Non-pigmented ciliary epithelial cell (primary cell): ENCODE measurements at places on chromosomes 11 and 22.

DNA sequence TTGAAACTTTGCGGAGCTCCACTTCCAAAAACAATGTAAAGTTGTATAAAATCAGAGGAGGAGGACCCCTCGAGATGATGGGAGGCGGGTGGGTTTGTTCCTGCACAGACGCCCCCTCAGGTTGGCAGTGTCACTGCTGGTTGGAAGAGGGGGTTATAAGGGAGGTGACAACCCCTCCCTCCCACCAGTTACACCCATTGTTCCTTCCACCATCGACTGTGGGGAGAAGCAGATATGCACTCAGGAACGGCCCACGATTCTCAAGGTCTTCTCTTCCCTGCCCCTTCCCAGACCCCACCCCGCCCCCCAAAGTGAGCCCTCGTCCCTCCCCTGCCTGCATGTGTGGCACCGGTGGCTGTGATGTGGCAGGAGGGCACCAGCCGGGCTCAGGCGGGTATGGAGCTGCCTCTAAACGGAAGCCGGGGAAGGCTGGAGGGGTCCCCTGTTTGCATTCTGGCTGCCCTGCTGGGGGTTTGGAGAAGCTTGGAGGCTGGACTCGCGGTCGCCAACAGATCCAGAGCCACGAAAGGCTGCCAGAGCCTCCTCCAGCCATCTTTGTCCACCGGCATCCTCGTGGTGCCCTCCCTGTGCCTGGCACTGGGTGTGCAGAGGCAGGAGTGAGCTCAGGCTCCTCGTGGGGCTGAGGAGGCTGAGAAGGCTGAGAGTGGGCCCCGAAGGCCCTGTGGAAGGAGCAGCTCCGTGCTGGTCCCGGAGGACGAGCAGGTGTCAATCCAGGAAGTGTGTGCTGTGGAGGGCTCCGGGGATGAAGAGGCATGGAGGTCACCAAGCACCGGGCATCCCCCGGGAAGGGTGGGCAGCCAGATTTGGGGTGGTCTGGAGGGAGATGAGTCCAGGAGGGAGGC, 778 bp downstream of the KDELR3 start:
- DNase-seq, result no peak

- no peak for DNase-seq
Measured at GRCh38 chr22:47421846-47422245, 659.4 kb downstream of the TBC1D22A start.

- DNase-seq, result no peak
Measured at GRCh38 chr11:10770626-10771254, 19.7 kb downstream of the CTR9 start.

- DNase-seq, result no peak
Measured at GRCh38 chr11:97622795-97623194, 1233.0 kb downstream of the JRKL start.

DNA sequence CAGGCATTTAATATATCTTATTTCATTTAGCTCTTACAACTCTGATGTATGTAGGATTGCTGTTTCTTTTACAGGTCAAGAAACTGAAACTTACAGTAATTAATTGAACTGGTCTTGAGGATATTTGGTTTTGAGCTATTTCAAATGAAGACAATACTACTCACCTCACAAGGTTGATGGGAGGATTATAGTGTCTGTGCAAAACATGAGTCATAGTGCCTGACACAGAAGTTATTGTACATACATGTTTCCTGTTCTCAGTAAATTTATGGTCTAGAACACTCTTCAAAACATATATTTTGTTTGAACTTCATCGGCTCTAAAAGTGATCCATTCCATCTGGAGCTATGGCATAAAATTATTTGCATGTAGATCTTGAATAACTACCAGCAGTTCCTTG, 61.9 kb downstream of the CECR2 start:
- no peak for DNase-seq

- DNase-seq, result no peak
Measured at GRCh38 chr11:65537620-65538231, 12.8 kb downstream of the SCYL1 start.

- no peak for DNase-seq
Measured at GRCh38 chr22:36160499-36160942, at the start of gene APOL3. TSS of gene APOL3 (minus strand) at chr22:36160755. CDS start at chr22:36149055, 11,700 bp downstream.

GRCh38 chr22:39311592-39312400, 7.6 kb downstream of the RPL3 start:
- no peak for DNase-seq

- DNase-seq, result no peak
Measured at GRCh38 chr22:34344702-34345101, 424.4 kb upstream of the LARGE1 start.

DNA sequence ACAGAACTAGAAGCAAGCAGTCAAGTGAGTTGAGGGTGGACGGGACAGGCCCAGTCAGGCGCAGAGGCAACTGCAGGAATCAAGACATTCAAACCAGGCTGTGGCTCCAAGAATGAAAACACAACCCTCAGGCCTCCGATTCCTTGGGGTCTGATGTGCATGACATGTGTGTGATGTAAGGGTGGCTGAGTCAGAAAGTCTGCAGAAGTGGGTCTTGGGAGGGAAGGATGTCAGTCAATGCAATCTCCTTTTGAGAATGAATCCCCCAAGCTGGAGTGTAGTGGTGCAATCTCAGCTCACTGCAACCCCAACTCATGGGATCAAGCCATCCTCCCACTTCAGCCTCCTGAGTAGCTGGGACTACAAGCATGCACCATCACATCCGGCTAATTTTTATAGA, 15.9 kb upstream of the PDE2A start:
- no peak for DNase-seq

DNA sequence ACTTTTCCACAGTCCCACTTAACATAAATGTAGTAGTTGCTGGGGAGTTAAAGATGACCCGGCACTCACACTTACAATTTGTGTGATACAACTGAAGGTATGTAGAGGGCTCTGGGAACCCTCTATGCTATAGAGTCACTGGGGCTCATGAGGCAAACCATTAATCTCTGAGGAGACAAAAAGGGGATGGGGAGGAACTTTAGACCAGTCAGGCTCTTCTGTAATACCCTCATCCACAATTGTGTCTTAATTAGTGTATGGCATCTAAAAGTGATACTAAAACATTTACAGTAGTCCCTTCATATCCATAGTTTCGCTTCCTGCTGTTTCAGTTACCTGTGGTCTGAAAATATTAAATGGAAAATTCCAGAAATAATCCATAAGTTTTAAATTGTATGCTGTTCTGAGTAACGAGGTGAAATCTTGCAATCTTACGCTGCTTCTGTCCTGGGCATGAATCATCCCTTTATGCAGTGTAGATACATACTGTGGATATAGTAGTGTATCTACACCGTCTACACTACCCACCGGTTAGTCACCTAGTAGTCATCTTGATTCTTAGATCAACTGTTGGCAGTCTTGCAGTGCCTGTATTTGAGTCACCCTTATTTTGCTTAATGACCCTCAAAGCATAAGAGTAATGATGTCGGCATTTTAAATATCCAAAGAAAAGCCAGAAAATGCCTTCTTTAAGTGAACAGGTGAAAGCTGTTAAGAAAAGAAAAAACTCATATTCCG, 12.2 kb downstream of the CBL start:
- DNase-seq, result peak; percentile 92

DNA sequence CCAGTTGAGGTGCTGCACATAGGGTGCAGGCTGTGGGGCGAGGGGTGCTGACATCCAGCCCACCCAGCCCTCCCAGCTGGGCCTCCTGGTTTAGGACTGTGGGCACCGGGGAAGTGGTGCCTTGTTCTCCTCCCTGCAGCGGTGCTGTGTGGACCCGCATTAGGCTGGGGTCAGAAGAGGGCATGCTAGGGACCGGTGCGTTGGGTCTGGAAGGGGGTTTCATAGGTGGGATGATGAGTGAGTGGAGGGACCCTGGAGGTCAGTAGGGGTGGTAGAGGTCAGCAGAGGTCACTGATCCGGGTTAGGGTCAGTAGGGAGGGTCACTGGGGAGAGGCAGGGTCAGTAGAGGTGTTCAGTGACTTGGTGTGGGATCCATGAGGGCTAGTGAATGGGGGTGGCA, 6.7 kb upstream of the MYBPC3 start:
- no peak for DNase-seq

DNA sequence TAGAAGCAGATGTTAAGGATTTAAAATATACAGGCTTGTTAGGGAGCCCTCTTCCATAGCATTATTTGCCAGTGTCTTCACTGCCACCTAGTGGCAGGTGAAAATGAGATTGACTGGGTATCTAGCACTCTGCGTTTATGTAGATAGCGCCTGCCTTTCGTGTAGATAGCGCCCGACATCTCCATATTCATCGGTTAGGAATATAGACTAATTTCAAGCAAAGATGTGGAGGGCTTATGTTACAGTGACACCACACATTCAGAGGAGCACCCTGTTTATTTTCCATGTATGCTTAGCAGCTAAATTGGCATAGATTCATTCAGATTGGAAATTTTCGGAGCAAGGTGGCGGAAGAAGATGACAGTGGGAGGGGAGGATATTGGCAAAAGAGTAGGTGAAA, 72.0 kb downstream of the SLC5A12 start:
- DNase-seq, result peak; percentile 34

DNA sequence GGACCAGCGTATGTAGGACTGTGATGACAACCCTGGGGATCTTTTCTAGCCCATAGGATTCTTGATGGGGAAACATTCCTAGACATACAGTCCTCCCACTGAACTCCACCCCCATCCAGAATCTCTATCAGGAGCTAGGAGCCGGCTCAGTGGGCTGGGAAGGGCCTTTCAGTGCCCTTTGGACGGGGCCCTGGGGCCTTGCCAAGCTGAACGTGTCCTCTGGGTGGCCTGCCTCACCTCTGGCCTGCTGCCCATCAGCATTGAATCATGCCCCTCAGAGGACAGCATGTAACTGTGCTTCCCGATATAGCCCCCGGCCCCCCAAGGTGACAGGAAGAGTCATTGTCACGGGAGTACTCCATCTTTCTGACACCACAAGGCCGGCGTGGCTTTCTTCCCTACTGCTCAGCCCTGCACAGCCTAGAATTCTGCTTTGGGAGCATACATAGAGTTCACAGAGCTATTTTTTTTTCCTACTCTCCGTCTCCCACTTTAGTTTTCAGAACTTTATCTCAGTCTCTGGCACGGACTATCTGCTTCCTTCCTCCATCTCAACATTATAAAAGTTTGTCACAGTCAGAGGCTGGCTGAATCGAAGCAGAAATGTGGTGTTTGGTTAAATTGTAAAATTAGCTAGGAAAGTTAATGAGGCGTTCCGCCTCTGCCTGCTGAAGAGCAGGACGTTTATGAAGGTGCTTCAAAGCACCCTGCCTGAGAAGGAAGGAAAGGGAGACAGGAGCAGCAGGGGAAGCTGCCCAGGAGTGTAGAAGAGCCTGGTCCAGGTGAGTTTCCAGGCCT, 111.9 kb downstream of the ZBTB16 start:
- DNase-seq, result no peak
